ENCODE measurements at places on chromosomes 5 and 9.

GRCh38 chr5:61801174-61801573 lies 469.1 kb downstream of the ZSWIM6 start:
- no peak for DNase-seq

DNA sequence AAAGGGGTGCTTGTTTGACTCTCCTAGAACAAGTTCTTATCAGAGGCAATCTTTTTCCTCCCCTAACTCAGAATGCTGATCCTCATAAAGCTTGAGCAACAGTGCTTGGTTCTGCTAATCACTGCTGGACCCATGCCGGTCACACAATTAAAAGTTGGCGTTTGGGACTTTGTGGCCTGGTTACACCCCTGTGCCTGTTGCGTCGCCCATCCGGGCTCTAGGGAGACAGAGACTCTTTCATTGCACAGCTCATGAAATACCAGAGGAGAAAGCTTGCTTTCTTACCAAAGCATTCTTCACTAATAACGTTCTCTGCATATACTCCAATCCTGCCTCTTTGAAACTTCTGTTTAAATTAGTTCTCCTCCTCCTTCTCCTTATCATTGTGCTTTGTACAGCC lies 301.1 kb downstream of the NR3C1 start:
- DNase-seq = no peak

DNA sequence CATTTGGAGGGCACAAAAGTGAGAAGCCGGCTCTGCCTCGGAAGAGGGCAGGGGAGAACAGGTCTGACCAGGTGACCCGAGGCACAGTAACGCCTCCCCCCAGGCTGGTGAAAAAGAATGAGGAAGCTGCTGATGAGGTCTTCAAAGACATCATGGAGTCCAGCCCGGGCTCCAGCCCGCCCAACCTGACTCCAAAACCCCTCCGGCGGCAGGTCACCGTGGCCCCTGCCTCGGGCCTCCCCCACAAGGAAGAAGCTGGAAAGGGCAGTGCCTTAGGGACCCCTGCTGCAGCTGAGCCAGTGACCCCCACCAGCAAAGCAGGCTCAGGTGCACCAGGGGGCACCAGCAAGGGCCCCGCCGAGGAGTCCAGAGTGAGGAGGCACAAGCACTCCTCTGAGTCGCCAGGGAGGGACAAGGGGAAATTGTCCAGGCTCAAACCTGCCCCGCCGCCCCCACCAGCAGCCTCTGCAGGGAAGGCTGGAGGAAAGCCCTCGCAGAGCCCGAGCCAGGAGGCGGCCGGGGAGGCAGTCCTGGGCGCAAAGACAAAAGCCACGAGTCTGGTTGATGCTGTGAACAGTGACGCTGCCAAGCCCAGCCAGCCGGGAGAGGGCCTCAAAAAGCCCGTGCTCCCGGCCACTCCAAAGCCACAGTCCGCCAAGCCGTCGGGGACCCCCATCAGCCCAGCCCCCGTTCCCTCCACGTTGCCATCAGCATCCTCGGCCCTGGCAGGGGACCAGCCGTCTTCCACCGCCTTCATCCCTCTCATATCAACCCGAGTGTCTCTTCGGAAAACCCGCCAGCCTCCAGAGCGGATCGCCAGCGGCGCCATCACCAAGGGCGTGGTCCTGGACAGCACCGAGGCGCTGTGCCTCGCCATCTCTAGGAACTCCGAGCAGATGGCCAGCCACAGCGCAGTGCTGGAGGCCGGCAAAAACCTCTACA lies 11.8 kb downstream of the QRFP start:
- no peak for DNase-seq

DNA sequence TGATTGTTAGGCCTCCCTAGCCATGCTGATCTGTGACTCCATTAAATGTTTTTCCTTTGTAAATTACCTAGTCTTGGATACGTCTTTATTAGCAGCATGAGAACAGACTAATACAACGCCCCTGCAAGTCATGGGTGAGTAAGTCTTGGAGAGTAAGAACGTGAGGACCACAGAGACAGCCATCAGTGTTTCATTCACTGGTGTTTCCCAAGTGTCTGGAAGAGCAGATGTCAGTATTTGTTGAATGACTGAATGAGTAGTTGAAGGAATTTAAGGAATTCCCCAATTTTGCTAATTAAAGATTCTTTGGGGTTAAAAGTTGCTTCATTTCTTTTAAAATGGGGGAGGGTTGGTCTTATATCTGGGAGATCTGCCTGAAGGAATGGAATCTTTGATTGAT lies 178.8 kb downstream of the TRIO start:
- DNase-seq = no peak

- DNase-seq = no peak
These were observed 27.7 kb upstream of the SSBP2 start for GRCh38 chr5:81778642-81779041.

- no peak for DNase-seq
These were observed 85.1 kb downstream of the NDUFAF2 start for GRCh38 chr5:61030163-61030482.

DNA sequence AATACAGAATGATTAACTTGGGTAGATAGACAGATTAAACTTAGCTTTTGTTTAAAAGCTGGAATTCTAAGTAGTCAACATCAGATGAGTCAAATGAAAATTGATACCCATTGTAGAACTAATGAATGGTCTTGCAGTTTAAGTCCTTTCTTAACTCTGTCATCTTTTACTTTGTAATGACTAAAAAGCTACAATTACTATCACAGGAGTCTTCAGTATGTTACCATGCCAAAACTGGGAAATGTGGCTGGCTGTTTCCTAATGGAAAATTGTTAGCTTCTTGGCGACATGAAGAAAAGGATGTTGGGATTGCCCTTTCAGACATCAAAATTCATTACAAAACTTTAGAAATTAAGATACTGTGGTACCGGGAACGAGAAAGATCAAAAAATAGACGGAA lies 20.2 kb upstream of the ANXA1 start:
- no peak for DNase-seq

DNA sequence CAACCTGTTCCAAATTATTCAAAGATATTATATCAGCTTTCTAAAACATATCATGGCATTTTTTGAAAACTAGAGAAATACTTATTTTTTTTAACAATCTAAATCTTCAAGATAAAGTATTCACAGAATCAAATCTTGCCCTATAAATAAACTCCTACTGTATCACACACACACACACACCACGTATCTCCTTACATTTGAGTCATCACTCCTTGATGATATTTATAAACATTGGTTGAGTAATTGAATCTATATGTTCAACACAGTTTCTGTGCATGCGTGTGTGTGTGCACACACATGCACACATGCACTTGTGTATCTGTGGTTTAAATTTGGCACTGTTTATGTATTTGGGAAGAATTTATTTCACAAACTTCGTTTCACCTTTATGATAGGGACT lies 1716.4 kb downstream of the EFNA5 start:
- DNase-seq = no peak

DNA sequence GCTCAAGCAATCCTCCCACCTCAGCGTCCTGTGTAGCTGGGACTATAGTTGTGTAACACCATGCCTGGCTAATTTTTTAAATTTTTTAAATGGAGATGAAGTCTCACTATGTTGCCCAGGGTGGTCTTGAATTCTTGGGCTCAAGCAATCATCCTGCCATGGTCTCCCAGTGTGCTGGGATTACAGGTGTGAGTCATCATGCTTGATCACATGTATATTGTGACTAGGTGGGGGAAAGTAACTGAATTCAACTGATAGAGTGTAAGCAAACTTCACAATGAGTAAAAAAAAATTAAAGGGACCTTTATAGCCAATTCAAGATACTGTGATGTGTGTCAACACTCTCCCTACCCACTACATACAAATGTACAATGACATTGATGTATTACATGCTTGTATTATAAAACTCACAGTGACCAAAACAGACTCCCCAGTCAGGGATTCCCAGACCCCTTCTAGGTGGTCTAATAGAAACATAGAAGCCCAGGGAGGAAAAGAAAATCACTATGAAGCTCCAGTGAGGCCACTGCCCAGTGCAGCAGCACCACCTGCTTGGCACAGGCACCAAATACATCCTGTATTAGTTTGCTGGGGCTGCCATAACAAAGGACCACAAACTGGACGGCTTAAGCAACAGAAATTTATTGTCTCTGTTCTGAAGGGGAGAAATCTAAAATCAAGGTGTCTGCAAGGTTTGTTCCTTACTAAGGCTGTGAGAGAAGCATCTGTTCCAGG lies 8.8 kb downstream of the PLGRKT start:
- no peak for DNase-seq

DNA sequence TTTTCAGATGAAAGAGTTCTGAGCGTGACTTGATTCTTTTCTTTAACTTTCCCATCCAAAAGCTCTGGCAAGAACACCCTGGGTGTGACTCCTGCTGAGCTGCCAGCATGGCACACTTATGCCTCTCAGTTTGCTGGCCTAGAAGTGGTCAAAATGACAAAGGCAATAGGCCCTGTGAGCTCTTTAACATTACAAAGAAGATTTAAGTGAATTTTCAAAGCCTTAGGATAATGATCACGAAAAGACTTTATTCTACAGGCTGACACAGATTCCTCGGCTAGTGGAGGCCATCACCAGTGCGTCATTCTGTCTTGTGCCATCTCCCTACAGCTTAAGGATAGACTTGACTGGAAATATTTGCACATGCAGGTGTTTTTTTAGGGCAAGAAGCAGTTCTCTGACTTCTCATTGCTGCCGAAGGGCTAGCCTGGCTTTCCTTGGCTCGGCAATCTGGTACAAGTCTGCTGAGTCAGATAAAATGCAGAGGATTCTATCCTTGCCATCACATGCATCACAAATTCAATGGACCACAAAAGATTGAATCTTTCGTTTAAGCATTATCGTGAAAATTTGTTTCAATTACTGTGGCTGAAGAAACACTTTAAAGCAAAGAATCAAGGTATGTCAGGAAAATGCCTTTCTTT lies 311.5 kb downstream of the COX7C start:
- no peak for DNase-seq

DNA sequence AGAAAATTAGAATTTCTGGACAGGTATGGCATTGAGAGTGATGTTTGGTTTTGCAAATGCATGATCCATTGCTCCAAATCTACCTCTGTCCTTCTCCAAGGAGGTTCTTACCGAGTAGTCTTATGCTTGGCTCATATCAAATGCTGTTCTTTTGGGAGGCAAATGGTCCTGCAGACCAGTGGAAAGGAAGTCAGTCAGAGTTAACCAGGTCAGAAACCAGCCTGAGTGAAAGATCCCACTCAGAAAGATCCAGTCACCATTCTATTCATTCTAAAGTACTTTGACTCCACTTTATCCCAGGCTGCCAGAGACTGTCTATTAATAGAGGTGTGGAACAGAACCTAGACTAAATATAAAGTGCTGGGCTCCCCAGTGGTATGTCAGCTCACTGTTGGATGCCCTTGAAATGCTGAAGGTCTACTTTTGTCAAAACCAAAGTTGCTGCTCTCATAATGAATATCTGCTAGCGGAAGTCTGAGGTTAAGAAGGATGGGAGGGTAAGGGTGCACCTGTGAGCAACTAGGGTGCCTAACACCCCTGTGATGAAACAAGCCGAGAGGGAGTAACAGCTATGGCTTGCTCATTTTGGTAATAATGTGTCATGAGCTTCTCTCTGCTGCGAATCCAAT lies 302.2 kb downstream of the ZNF608 start:
- DNase-seq = no peak

DNA sequence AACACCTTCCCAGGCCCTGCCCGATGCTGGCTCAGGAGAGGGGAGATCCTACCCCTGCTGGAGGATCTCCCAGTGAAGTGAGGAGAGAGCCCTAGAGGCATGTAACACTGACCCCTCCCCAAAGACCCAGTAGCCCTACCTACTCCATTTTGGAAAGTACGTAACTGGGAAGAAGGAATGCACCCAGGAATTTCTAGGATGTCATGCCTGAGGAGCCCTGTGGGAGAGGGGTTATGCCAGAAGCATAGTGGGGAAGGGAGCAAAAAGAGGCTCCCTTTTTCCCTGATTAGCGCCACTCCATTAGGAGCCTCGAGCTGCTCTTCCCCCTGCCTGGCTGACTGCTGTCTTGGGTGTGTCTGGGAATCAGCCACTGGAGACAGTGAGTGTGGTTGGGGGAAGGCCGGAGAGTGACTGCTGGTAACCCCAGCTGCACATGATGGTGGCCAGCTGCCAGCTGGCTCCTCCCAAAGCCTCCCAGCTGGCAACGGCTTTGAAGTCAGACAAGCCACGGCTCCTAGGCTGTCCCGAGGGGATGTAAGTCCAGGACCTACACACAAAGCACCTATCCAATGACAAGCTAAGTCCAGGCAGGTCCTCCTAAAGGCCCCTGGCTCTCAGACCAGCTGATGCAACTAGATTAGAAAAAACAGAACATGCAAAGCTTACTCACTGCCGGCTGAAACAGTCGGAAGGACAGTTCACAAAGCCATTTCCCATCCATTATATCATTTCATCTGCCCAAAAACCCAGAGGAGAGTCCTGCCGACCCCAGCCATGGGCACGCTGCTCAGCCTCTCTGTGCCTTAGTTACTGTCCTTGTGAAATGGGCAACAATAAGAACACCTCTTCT lies 136.5 kb upstream of the ABCA1 start:
- DNase-seq = peak; percentile 49

DNA sequence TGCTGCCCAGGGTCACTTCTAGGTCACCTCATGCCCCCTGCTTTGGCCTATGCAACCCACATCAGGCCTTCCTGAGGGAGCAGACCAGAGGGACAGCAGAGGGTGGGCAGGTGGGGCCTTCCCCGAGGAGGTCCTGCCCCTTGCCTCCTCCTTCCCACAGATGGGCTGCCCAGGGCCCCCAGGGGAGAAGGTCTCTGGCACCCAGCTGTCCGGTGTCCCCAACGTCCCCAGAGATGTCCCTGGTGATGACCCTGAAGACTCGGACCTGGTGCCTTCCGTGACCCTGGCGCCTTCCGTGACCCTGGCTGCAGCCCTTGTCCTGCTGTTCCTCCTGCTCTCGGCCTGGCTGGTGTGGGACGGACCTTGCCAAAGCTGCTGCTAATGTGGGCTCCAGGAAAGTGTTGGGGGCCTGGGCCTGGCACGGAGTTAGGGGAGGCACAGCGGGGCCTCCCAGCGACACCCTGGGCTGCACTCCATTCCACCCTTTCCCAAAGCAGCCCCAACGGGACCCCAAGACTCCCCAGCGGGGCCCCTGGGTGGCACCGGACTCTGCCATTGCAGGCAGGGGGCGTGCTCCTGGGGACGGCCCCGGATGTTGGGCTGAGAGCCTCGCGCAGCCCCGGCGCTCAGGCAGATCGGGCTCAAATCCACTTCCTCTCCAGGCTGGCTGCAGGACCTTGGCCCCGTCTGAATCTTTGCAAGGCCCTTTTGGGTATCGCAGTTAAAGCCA lies 6.8 kb upstream of the SLC2A6 start:
- no peak for DNase-seq

- no peak for DNase-seq
These were observed 70.3 kb downstream of the TEK start for GRCh38 chr9:27179245-27179865.

DNA sequence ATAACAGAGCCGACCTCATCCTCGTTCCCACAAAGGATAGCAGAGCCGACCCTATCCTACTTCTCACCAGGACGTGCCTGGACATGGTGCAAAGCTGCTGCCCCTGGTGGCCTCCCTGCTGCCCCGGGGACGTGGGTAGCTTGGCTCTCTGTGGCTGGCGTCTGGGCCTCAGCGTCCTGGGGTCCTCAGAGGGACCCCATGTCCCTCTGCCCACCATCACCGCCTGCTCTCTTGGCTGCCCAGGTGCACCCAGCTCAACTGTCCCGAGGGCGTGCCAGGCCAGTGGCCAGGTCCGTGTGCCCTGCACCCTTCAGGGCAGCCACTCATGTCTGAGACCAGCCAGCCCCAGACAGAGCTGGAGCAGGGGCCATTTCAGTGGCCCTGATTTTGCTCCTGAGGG lies 8.5 kb downstream of the NKD2 start:
- no peak for DNase-seq

- no peak for DNase-seq
These were observed 28.3 kb upstream of the DENND4C start for GRCh38 chr9:19201899-19202891.

GRCh38 chr5:139985733-139986132 lies 57.4 kb downstream of the NRG2 start:
- no peak for DNase-seq
